ENCODE measurements at places on chromosomes 5 and 9.

DNA sequence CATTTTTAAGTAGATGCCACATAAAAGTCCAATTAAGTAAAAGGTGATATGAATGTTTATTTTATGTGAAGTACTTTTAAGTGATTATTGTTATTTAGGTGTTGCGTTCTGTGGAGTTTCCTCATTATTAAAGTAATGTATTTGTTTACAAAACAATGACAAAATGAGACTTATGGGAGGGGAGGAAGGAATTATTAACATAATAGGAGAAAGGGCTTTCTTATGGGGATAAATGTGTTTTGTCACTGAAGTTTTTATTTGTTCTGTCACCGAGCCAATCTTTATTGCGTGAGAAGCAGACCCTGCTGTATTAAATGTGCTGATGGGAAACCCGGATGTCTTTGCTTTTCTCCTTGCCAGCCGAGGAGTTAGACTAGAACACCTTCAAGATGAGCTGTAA lies 44.5 kb downstream of the TRIO start:
- DNase-seq, result no peak

- no peak for DNase-seq
Measured at GRCh38 chr5:53257806-53258373, 148.3 kb upstream of the MOCS2 start.

- DNase-seq, result no peak
Measured at GRCh38 chr9:131098391-131099101, 2.2 kb downstream of the AIF1L start.

GRCh38 chr5:73393611-73394489 lies 54.7 kb downstream of the FOXD1 start:
- no peak for DNase-seq

GRCh38 chr9:121107029-121107428 lies 32.3 kb downstream of the CNTRL start:
- no peak for DNase-seq

All from coronary artery (tissue), 2 donors.